GOT3 (cell line): ENCODE measurements at places on chromosomes 3 and 15.

DNA sequence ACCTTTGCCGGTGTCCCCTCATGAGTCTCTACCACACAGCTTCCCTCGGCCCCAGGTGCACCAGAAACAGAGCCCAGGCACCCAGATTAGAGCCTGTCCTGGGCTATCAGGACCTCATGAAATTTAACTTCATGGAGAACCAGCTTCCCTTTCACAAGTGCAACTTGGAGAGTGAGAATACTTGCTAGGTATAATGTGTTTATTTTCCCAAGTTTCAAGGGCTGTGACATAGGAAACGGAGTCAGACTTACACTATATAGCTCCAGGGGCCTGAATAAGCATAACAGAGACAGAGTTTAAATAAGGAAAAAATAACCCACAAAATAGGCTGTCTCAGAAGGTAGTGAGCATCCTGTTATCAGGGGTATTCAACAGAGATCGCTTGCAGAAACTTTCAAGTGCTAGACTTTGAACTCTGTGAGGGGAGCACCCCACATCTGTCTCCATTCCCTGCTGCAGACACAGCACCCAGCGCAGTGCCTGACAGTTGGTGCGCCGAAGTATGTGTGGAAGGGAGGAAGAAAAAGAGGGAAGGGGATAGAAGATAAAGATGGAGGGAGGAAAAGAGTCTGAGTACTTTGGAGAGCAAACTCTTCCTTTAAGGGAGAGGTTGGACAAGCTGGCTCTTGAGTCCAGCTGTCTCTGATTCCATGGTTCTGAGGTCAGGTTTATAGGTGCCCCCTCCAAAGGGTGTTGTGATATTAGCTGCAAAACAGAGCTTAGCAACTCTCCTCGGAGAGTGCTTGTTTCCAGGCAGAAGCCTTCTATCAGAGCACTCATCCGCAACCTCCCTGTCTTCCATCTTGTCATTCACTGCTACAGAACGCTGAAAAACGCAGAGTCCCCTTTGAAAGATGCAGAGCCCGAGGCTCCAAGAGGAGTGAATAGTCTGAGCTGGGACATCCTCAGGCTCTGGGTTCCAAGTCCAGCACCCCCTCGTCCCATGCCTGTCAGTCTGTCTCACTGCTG lies 84.8 kb downstream of the CPN2 start:
- DNase-seq: no peak

- DNase-seq: no peak
Observed at GRCh38 chr15:76057332-76058000, 2.3 kb upstream of the TMEM266 start.

GRCh38 chr3:58419780-58420507 lies 13.7 kb downstream of the PDHB start:
- DNase-seq: no peak

DNA sequence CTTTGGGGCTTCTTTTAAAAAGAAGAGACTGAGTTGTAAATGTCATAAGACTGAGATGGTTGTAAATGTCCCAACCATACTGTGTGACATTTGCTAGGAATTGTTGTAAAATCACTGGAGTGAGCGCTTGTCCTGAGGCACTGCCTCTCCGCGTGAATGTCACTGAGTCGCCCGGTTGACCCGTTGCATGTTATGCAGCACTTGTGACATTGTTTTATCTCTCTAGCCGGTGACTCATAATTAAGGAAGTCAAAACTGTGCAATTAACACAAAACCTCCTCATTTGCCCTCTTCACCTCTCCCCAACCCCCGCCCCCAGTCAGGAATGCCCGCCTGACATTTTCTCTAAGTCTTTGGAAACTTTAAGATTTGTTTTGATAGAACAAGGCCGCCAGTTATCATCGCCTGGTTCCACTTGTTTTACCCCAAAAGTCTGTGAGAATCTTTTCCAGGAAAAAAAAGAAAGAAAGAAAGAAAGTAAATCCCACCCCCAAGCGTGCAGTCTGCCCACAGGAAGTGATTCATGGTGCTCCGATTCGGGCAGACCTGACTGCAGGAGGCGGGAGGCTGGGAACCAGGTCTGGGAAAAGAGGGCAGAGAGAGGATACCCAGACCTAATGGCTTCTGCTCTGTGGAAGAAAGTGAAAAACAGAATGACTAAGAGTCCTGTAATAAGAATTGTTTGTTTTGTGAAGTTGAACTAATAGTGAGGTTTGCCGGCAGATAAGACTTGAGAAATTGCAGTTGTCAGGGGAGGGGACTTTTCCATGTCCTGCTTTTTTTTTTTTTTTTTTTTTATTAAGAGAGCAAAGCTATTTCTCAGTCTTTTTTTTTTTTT lies 84.8 kb downstream of the SMAD3 start:
- DNase-seq: peak; percentile 52
